Fibroblast of upper back skin (primary cell): ENCODE measurements at places on chromosomes 11 and 22.

DNA sequence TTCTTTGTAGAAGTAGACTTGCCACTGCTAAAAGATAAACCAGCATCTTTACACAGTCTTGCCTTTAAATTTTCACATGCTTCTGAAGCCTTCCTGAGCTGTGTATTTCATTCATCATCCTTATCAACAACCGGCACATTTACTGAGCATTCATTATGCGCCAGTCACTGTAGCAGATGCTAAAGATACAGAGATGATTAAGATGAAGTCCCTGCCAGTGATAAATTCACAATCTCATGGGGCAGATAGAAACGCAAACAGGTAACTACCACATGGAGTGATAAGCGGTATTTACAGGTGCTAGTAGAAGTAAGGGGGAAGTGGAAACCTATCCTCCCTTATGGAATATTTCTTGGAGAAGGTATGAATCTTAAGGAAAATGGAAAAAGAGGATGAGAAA is 67.2 kb downstream of the PRCP start:
- DNase-seq: no peak

DNA sequence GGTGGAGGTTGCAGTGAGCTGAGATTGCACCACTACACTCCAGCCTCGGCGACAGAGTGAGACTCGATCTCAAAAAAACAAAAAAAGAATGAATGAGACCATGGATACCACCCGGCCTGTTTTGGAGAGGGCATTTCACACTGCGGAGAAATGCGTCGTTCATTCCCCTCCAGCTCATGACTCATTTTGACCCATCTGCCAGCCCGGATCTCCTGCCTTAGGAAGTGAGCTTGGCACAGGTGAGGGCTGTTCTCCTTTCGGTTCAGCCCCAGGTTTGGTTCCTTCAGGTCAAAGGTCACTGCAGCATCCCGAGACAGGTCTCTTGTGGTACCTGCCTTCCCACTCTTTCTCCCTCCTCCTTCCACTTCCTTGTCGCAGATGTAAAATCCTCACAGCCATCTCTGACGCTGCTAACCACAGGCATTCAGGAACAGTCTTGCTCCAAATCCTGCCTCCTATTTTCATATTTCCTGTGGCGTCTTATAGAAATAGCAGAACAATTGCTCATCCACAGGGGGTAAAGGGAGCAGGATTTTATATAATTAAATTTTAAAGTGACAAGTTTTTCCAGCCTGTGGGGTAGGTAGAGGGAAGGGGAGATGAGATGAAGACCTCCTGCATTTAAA is 517.9 kb downstream of the NTM start:
- DNase-seq: peak; percentile 97

DNA sequence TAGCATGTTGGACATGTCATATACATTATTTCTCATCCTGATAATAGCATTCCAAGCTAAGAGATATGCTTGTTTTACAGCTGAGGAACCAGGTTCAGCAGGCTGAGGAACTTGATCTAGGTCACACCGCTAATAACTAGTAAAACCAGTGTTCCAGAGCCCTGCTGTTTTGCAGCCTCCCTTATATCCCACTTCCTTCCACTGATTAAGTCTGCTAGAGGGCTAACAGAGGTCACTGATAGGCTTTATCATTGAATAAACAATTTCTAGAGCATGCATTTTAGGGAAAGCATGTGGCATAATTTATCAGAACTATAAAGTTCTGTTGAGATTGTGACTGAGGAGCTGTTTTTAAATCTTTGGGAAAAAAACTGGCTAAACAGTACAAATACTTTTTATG is 54.0 kb downstream of the UVRAG start:
- no peak for DNase-seq

- no peak for DNase-seq
Measured at GRCh38 chr11:135046556-135046955, 634.5 kb upstream of the B3GAT1 start.

- DNase-seq: no peak
Measured at GRCh38 chr22:40243891-40244290, 66.2 kb downstream of the TNRC6B start.

DNA sequence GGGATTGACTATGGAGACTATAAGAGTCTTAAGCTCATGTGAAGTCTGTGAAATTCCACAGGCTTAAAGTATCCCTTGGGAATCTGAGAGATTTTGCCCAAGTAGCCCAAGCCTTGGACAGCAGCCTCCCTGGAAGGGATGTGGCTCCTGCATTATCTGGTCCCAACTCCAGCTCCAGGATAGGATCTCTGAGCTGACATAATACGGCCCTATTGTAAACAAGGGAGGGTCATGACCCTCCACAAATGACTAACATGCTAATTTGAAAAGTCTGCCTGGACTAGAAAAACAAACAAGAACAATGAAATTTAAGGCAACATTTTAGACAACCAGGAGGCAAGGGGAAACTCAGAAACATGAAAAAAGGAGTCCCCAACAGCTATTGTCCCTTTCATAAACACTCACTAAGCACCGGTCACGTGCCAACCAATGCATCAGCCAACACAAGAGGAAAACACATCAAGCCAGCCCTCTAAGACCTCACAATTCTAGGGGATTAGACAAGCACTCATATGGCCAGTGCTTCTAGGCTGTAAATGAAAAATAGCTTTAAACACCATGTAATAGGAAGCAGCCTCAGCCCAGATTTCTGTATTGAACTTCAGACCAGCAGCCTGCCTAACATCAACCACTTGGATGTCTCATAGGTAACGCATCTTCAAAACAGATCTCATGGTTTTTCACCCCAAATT is 101.2 kb upstream of the TIMP3 start:
- DNase-seq: peak; percentile 45

DNA sequence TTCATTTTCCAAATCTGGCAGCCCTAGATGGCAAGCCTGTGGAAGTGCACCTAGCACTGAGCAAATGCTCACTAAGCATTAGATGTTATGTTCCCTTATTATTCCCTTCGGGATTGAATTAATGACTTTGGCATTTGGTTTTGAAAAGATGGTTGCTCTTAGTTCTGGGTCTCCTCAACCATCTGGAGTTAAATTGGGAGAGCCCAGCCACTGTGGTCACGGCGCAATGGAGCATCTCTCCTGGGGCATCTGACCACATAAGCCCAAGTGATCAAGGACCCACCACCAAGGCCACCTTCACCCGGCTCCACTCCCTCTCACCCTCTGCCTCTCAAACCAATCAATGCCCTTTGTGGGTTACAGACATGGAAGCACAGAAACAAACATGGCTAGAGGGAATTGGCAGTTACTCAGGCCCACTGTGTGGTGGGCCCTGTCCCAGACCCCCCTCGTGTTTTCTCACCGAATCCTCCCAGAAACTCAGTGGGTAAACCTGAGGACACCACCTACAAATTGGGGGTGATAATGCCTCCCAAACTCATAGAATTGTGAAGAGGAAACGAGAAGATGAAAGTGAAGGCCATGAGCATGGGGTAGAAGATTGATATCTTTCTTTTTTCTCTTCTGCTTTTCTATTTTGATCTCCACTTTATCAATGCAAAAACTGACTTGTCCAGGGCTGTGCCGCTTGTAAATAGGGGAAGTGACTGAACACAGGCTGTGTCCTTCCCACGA is 52.2 kb downstream of the IRAG1 start:
- DNase-seq: no peak

DNA sequence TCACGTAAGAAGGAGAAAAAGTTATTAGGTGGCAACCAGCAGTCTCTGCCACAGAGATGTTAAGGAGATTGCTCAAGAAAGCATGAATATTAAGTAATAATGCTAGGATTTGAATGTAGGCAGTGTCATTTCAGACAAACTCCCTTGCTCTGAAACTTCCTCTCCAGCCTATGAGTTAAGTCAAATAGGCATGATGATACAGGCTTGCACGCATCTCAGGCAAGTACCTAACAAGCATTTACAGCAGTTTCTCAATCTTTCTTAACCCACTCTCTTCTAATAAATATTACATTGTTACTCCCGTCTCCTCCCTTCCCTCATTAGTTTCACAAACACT is 72.7 kb downstream of the RAB38 start:
- no peak for DNase-seq

DNA sequence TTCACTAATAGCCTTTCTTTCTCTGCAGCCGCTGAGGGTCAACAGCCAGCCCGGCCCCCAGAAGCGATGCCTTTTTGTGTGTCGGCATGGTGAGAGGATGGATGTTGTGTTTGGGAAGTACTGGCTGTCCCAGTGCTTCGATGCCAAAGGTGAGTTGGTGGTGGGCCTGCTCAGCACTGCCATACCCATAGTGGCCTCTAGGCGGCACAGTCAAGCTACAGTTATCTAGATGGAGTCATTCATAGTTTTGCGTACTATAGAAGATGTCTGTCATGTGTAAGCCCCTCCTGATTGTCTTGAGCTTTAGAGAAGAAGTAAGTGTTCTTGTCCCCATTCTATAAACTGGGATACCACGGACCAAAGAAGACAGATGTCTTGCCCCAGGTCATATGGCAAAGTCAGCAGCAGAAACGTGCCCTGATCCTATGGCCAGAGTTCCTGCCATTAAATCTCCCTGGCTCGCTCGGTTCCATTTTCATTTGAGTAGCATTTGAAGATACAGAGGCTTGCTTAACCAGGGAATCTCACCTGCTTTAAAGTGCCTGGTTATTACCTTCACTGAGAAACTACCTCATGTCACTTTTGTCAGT is 42.1 kb upstream of the CRTAM start:
- peak; percentile 39 for DNase-seq

DNA sequence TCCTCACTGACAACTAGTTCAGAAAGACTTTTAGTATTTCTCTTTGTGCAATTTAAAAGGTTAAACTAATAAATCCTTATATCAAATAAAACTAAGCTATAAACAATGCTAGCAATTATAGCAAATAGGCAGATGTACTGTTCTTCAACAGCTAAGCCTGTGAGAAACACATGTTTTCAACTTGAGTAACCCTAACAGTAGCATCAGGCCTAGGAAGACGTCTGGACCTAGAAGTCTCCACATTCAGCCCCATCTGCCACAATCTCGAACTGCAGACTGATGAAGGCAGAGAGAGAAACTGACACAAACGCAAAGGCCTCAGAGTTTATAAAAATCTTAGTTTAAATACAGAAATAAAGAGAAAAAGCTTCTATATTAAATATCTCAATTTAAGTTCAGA is 2.5 kb downstream of the ST13 start:
- peak; percentile 9 for DNase-seq
